ENCODE measurements at places on chromosomes 5 and 9. TPM values are rescaled to one million over a fixed set of nuclear protein-coding genes. Genes with fewer than 3 reads are reported as not detected.

XRCC4 gene
- not detected for total RNA-seq

FOXD4L4 gene
- 0.75 TPM for total RNA-seq

FBLL1 gene
- not detected for total RNA-seq

INSL6 gene
- total RNA-seq = not detected

DNA sequence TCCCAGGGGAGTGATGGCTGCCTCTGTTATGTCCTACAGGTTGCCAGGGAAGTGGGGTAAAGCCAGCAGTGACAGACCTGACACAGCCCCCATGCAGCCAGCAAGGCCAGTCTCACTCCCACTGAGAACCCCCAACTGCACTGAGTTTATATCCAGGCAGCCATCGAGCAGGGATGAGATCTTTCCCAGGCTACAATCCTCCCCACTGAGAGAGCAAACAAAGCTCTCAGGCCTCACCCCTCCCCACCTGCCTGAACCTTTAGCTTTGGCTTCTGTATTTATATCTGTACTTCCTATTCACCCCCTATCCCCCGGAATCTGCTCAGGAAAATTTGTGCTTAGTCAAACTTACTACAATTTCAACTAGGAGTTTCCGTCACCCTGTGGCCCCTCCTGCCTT is 284.1 kb downstream of the FAM170A start:
- DNase-seq = no peak

GRCh38 chr9:69071059-69071458 is 35.5 kb downstream of the FXN start:
- DNase-seq = no peak

- DNase-seq = no peak
Measured at GRCh38 chr5:132510076-132510475, 19.5 kb upstream of the IRF1 start.

CCDC107 gene
- total RNA-seq = 33.9 TPM
